ENCODE measurements at places on chromosomes 1 and 21. TPM values are rescaled to one million over a fixed set of nuclear protein-coding genes. Genes with fewer than 3 reads are reported as not detected.

GRCh38 chr1:205630241-205630640 is 1.6 kb downstream of the ELK4 start:
- no peak for DNase-seq

DNA sequence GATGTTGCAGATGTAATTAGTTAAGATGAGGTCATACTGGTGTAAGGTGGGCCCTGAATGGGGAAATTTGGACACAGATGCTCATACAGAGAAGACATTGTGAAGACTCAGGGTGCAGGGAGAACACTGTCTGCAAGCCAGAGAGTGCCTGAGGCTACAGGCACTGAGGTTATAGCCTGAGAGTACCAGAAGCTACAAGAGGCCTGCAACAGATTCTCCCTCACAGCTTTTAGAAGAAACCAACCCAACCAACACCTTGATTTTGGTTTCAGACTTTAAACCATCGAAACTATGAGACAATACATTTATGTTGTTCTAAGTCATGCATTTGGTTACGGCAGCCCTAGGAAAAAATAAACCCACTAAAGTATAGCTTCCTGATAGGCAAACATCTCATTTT is 321.7 kb upstream of the USP25 start:
- DNase-seq = no peak

DNA sequence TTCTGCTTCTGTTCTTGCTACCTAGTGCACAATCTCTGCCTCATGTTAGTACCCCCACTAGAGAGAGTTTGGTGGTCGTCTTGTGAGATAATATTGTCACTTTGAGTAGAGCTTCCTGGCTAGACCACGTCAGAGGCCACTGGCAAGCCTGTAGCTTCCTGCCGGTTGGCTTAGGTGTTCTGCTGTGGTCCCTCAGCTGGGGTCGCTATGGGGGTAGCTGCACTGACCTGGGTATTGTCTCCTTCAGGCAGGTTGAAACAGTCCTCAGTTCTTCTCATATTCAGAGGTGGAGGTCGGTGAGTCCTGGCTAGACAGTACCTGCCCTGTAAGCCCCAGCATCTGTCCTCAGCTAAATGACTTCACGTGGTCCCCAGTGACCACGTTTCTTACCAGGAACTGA is 86.2 kb downstream of the C1orf94 start:
- DNase-seq = no peak

GRCh38 chr1:229022595-229023333 is 248.1 kb upstream of the RAB4A start:
- DNase-seq = no peak

GRCh38 chr21:32472890-32473765 is 60.6 kb downstream of the EVA1C start:
- no peak for DNase-seq

DNA sequence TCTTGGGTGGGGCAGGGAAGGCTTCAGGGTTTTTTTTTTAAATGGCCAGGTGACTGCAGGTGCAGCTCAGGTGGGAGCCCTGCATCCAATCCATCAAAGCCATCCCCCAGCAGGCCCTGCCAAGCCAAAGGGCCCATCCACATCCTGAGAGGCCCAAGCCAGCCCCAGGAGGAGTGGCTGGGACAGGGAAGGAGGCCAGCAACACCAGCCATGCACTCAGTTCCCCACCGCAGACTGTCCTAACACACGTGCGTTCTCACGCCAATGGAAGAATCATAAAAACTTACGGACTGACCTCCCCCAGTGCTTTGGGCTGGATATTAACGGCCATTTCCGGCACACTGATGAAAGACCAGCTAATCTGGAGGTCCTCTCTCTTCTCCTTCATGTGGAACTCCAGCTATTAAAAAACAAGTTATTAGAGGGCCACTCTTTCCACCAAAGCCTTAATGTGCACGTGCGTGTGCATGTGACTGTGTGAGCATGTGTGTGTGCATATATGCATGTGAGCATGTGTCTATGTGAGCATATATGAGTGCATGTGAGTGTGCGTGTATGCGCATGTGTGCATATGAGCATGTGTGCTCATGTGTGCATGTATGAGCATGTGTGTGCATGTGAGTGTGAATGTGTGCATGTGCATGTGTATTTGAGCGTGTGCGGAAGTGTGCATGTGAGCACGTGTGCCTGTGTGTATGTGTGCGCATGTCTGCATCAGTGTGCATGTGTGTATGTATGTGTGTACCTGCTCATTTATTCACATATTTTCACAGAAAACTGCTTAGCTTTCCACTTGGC is 35.1 kb downstream of the C2CD2 start:
- no peak for DNase-seq

DNA sequence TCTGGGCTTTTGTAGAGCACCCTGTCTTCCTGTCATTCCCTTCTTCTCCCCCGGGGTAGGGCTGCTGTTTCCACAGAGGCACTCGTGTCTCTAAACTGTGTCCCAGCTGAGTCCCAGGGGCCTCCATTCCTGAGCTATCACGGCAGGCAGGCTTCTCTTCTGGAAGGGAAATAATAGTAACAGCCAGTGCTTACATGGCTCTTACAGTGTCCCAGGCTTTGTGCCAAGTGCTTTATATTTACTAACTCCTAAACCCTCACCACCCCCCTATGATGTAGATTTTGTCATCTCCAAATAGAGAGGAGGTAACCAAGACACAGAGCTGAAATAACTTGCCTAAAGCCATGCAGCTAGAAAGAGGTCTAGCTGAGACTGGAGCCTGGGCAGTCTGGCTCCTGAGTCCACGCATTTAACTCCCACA is 1.4 kb upstream of the CELF3 start:
- DNase-seq = no peak

DNA sequence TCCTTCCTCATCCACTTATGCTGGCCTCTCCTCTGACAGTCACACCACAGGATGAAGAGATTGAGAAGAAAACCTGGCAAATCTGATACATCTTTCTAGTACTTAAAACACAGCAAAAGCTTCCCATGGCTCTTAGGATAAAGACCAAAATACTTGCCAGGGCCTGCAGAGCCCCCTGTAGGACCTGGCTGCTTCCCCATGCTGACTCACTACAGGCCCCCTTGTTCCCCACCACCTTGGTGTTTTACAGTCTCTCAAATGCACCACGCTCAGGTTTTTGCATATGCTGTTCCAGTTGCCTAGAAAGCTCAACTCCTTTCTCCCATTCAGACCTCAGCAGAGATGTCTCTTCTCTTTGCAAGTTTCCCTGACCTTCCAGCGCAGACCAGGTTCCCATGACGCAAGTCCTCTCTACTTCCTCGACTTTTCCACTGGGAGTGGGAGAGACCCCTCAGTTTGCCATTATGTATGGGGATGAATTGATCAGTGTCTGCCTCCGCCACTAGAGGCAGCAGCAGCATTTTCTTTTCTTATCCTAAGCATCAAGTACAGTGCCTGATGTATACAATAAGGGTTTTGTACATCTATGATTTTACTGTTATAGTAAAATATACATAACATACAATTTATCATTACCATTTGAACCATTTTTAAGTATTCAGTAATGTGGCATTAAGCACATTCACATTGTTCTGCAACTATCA is 113.8 kb upstream of the C8B start:
- no peak for DNase-seq

DNA sequence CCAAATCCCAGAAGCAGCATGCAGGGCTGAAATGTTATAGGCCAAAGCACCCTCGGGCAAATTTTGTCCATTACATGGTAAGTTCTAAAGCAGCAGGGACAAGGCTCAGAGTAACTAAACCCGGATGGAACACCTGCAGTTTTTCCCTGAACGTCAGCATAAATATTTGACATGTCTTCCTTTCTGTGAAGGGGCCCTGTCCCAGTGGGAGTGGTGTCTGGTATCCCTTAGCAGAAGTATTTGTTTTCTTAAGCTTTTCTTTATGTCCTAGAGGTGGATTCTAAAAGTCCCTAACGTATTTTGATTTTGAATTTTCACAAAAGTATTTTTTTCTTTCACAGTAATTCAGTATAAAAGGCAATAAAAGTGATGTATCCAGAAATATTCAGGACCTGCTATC is 223.9 kb downstream of the ST6GALNAC3 start:
- DNase-seq = no peak

DNA sequence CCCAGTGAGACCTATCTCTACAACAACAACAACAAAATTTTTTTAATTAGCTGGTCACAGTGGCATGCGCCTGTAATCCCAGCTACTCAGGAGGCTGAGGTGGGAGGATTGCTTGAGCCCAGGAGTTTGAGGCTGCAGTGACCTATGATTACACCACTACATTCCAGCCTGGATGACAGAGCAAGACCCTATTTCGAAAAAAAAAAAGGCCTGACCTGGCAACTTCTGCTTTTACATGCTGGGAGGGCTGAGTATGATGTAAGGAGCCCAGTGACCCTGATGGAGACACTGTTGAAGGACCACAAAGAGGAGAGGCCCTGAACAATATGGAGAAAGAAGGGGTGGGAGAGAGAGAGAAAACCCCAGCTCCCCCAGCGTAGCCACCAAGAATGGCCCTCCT is 9.2 kb upstream of the VPS26C start:
- no peak for DNase-seq

DNA sequence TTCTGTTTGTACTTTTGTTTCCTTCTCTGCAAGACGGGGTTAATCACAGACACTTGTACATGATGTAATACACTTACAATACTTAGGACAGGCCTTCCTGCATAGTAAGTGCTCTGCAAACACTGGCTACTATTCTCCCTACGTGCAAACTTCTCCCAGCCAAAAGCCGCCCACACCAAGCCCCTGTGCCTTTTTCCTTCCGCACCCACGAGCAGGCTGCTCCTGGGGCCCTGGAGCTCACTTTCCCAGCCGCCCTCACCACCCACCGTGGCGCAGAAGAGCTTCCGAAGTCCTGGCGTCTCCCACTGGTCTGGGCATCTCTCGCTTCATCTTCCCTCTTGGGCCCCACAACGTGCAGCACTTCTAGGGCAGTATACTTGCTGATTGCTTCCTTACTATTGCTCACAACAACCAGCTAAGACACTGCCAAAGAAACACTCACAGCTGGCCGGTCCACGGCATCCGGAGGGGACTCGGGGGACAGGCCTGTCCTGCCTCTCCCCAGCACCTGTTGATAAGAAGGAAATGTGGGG is 22.5 kb upstream of the GPR157 start:
- DNase-seq = no peak

DNA sequence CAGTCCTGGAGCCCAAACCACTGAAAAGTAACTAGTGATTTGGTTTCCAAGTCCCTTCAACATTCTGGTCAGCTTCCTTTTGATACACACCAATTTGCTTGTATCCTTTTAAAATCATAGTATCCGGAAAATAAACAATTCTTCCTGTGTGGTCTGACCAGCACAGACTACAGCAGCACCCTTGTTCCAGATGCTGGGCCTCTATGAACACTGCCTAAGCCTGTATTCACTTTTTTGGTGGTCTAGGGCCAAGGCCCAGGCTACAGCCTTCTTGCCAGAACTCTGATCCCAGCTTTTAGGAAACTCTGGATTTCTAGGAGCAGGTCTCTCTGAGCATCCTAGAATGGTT is 801 bp upstream of the DDAH1 start:
- DNase-seq = no peak

DNA sequence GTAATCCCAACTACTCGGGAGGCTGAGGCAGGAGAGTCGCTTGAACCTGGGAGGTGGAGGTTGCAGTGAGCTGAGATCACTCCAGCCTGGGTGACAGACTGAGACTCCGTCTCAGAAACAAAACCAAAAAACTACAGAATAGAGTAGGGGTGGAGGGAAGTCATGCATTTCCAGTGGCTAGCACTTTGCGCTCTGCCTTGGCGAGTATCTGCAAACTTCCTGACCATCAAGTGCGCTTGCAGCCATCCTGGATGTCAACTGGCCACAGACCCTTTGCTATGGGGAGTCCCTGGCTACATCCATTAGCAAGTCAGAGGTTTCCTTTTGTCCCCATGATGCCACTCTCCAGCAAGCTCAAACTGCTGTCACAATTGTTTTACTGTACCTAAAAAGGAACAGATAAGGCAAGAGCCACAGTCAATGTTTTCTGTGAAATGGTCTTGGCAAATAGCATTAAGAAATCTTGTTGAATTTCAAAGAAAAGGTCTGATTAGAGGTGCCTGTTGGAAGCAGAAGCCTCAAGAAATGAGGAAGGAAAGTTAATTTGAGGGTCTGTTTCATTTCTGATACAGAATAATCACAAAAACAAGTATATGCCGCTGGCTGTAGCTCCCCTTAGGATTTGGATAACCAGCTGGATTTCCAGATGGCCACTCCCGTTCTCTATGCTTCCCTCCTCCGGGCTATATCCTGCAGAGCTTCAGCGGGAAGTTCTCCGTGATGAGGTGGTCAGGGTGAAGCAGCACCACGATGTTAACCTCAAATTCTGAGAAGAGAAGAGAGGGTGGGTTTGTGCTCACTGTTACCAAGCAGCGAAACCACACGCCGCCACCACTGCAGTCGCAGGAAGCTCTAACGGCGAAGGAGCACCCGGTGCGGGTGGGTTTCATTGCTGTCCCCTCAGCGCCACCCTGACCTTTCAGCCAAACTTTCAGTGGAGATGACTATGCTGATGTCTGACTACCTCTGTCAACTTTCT is 42.0 kb downstream of the VPS26C start:
- DNase-seq = no peak

DNA sequence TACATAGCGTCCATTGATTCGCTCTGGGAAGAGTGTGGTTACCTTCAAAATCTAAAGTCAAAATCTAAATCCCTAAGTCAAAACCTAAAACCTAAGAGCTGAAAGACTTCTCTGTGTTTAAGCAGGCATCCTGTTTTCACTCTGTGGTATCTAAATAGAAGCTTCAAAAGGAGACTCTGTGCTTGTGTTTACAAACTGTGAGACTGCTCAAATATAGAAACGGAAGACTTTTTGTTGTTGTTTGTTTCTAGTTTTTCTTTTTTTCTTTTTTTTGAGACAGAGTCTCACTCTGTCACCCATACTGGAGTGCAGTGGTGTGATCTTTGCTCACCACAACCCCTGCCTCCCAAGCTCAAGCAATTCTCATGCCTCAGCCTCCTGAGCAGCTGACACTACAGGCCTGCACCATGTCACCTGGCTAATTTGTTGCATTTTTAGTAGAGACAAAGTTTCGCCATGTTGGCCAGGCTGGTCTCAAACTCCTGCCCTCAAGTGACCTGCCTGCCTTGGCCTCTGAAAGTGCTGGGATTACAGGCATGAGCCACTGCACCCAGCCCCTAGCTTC is 425.9 kb downstream of the SMYD3 start:
- no peak for DNase-seq

GRCh38 chr1:188489336-188490112 is 1660.8 kb downstream of the PLA2G4A start:
- no peak for DNase-seq

GRCh38 chr1:25692560-25692959 is 76.0 kb downstream of the MAN1C1 start:
- DNase-seq = no peak

- DNase-seq = no peak
Observed at GRCh38 chr1:66444438-66445265, 89.3 kb upstream of the SGIP1 start.

- no peak for DNase-seq
Observed at GRCh38 chr1:16092097-16092922, 18.9 kb upstream of the FAM131C start.

- no peak for DNase-seq
Observed at GRCh38 chr21:29875036-29875716, 64.6 kb downstream of the GRIK1 start.

GRCh38 chr1:228982637-228983036 is 247.4 kb downstream of the RHOU start:
- DNase-seq = no peak

Gene CFAP126
- polyA plus RNA-seq = not detected

Gene SLC30A10
- polyA plus RNA-seq = 0.25 TPM

Gene METTL13
- 10.7 TPM for polyA plus RNA-seq

Gene FNBP1L
- polyA plus RNA-seq = 2.5 TPM

Gene ARHGAP30
- polyA plus RNA-seq = 12.1 TPM

Gene PADI6
- polyA plus RNA-seq = not detected

Gene HES4
- 82.3 TPM for polyA plus RNA-seq

Gene SPRR5
- not detected for polyA plus RNA-seq

Gene NLRP3
- polyA plus RNA-seq = 2.9 TPM

Gene PODN
- polyA plus RNA-seq = 14.3 TPM

Gene FCMR
- polyA plus RNA-seq = 1.3 TPM

Gene SDCCAG8
- 23.2 TPM for polyA plus RNA-seq

Gene AMY1C
- polyA plus RNA-seq = not detected
